Aorta (tissue), 5 donors: ENCODE measurements at places on chromosomes 1 and 21. TPM values are rescaled to one million over a fixed set of nuclear protein-coding genes. Genes with fewer than 3 reads are reported as not detected.

The BSND gene
- total RNA-seq = not detected

The FCRL4 gene
- not detected for total RNA-seq

The KIAA1614 gene
- 9.8 TPM for total RNA-seq

DNA sequence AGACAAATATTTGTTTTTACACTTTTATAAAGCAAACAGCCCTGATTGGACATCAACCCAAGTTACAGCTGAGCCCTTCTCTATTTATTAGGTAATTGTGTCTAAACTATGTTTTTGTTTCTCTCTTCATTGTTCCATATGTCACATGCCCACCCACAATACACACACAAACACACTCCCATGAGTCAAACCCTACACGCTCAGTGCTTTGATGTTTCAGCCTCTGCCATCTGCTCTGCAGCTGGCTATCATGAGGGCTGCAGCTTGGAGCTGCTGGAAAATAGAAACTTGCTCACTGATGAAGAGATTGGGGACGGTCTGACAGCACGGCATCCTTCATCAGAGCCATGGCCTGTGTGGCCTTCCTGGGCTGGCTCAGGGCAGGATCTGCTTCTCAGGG lies 41.7 kb downstream of the PSMG1 start:
- DNase-seq = no peak

GRCh38 chr1:227576189-227576588 lies 12.8 kb downstream of the ZNF678 start:
- DNase-seq = no peak

GRCh38 chr1:12251442-12251841 lies 21.6 kb downstream of the VPS13D start:
- no peak for DNase-seq

DNA sequence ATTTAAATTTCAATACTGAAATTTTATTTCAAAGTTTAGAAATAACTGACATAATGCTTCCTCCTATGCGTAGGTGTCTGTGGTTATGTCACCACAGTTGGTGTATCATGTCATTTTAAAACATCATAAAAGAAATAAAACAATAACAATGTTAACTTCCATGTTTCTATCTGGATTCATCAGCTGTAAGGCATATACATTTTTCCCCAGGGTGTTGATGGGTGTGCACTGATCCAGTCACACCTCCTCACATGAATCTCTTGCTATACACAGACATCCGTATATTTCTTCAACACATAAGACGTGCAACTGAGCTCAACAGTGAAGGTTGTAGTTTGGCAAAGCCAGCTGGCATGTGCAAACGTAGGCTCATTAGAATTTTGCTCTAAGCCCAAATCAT lies 6.2 kb downstream of the KCNA3 start:
- no peak for DNase-seq

GRCh38 chr1:191595170-191595569 lies 563.1 kb upstream of the RGS18 start:
- DNase-seq = no peak

GRCh38 chr1:169309178-169310166 lies 58.1 kb downstream of the NME7 start:
- DNase-seq = no peak

GRCh38 chr1:215529111-215529510 lies 38.0 kb upstream of the KCTD3 start:
- DNase-seq = no peak
